Caco-2 (cell line): ENCODE measurements at places on chromosomes 6 and 20. TPM values are rescaled to one million over a fixed set of nuclear protein-coding genes. Genes with fewer than 3 reads are reported as not detected.

Gene CRYBG1
- 10.6 and 13.2 TPM in 2 replicates for total RNA-seq

Gene C20orf141
- not detected in 2 replicates for total RNA-seq

Gene ELOVL2
- total RNA-seq: not detected in 2 replicates

Gene SOX18
- total RNA-seq: 0.44 and 0.84 TPM in 2 replicates

Gene BIRC7
- 0.42 and 0.54 TPM in 2 replicates for total RNA-seq

Gene ASIP
- total RNA-seq: not detected in 2 replicates

Gene ZNF831
- total RNA-seq: not detected in 2 replicates

Gene SLC29A1
- total RNA-seq: 80.7 and 81.3 TPM in 2 replicates

DNA sequence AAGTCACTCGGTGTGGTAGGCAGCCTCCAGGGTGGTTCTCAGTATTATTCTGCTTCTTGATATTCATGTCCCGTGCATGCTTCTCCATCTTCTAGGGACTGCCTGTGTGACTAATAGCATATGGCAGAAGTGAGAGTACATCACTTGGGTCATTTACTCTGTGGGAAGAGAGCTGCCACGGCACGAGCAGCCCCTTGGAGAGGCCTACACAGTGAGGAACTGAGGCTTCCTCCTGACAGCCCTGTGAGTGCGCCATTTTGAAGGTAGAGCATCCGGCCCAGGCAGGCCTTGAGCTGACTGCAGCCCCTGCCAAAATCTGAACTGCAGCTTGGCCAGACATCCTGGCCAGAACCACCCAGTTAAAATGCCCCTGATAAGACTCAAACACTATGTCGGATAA, 17.3 kb upstream of the MCUR1 start:
- peaks cover 36% of the 10 kb centered on the region for H3K4me1 ChIP-seq
- no peaks in the 10 kb centered on the region for H3K27me3 ChIP-seq
- no peak for DNase-seq
- H3K4me3 ChIP-seq: no peak overlapping the region

DNA sequence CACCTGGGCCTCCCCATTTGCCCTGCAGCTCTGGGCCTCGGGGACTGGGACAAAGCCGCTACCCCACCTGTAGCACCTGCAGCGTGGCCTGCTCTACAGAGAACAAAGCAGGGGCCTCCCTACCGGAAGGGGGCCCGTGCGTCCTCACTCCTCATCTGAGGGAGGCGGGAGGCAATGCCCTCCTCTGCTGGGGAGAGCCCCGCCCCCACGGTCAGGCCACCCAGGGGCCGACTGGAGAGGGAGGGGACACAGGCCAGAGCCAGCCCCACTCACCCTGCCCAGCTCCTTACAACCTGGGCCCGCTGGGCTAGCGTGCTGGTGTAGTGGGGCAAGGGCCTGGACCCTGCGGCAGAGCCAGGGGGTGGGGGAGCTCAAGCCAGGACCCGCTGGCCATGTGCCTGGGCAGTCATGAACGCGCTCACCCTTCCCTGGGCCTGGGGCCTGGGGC, 8.0 kb downstream of the LAMA5 start:
- H3K27me3 ChIP-seq: no peaks in the 10 kb centered on the region
- peaks cover 93% of the 10 kb centered on the region for H3K4me1 ChIP-seq
- DNase-seq: peak; percentile 49
- H3K27ac ChIP-seq: peak overlapping the region; percentile 85

DNA sequence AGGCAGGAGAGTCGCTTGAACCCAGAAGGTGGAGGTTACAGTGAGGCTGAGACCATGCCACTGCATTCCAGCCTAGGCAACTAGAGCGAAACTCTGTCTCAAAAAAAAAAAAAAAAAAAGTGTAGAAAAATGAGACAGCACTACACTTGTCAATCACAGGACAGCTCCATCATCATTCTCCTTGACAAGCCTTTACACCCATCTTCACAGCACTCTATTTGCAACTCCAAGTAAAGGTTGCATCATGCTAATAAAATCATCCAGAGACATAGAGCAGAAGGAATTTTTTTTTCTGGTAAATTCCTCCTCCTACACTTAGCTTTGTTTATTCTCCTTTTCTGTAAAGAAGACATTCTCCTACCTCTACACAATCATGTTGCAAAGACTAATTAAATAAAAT, 791.0 kb upstream of the HS3ST5 start:
- H3K27ac ChIP-seq: no peak overlapping the region
- no peak for DNase-seq
- no peaks in the 10 kb centered on the region for H3K4me1 ChIP-seq
- no peaks in the 10 kb centered on the region for H3K27me3 ChIP-seq

DNA sequence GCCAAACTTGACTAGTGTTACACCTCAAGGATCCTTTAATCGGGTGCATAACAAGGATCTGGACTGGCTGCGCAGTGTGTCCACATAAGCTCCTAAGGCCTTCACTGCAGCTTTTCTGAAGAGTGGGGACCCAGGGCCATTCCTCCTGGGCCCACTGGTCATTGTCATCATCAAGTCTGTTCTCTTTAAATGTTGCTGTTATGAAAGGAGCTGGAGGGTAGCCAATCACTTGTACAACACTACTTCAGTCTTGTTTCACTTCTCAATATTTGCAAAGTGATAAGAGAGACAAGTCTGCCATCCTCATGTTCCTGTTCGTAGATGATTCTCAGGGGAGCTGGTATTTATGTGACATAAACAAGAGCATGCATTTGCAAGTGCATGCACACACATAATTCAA, 149.8 kb downstream of the SYNDIG1 start:
- no peak overlapping the region for H3K4me3 ChIP-seq
- H3K27ac ChIP-seq: no peak overlapping the region
- no peak for DNase-seq
- no peaks in the 10 kb centered on the region for H3K36me3 ChIP-seq
- H3K27me3 ChIP-seq: peaks cover 2% of the 10 kb centered on the region
- no peaks in the 10 kb centered on the region for H3K4me1 ChIP-seq

DNA sequence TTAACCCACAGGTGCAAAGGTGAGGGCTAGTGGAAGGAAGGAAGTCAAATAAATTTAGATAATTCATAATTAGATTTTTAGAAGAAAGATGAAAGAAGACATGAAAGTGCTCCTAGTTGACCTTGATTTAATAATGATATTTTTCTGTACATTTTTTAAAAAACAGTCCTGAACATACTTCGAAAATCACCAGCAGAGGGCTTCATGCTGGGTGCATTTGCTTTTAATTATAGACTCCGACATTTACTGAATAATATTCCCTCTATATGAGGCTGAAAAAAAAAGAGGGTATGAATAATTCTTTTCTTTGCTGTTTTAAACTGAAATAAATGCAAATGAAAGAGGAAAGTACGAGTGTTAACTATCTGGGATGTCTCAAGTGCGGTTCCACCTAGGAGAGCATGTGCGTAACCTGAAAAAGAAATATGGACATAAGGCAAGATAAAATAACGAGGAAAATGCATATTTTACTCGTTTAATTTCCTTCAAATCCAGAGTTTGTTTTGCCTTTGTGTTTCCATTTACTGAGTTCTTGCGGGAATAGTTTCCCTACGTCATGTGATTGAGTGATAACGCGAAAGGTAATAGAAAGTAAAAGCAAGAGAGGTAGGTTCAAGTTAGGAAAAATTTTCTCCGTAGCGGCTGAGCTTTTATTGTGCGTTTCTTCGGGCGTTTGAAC, 3.1 kb upstream of the TFAP2B start:
- peaks cover 2% of the 10 kb centered on the region; the same call in 1 of the 2 replicates for H3K4me1 ChIP-seq
- H3K4me3 ChIP-seq: peak overlapping the region; percentile 19
- no peak overlapping the region for H3K27ac ChIP-seq
- no peak for DNase-seq
- no peaks in the 10 kb centered on the region for H3K36me3 ChIP-seq
- H3K27me3 ChIP-seq: no peaks in the 10 kb centered on the region

GRCh38 chr20:51799401-51799860, 2.9 kb downstream of the SALL4 start:
- peaks cover 69% of the 10 kb centered on the region for H3K4me1 ChIP-seq
- H3K4me3 ChIP-seq: peak overlapping the region; percentile 54
- DNase-seq: no peak
- H3K36me3 ChIP-seq: no peaks in the 10 kb centered on the region
- no peaks in the 10 kb centered on the region for H3K27me3 ChIP-seq
- H3K27ac ChIP-seq: peak overlapping the region; percentile 96
